Liver (tissue), 10 donors: ENCODE measurements at places on chromosomes 7 and 10. TPM values are rescaled to one million over a fixed set of nuclear protein-coding genes. Genes with fewer than 3 reads are reported as not detected.
A peak's percentile ranks its signal among the peaks of the same experiment; 100 is the strongest.

CDHR1 gene
- 0.51 TPM for total RNA-seq

DNA sequence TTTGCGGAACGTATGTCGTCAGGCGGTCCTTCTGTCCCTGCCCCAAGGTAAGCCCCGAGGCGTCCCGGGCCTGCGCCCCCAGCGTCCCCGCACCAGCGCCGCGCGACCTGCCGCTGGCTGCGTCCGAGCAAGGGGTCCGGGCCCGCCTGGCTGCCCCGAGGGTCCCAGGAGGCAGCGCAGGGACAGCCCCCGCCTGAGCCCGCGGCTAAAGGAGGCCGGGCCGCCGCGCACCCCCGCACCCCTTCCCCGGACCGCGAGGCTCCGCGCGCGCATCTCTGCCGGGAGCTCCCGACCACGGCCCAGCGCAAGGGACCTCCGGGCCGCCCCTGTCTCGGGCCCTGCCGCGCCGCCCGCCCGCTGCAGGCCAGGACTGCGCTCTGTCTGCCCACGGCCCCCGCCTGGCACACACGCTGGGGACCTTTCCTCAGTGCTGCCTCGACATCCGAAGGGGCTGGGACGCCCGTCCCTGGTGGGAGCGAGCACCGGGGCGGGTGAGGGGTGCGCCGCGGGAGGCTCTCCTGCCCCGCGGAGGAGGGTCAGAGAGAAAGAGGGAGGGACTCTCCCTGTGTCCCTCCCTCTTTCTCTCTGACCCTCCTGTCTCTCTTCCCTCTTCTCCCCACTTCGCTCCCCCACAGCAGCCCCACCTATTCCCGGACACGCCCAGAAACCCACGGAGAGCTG lies 25.0 kb downstream of the SHH start:
- no peaks in the 10 kb centered on the region for H3K36me3 ChIP-seq
- H3K27ac ChIP-seq, result no peak overlapping the region
- DNase-seq, result no peak
- peaks cover 2% of the 10 kb centered on the region for H3K4me1 ChIP-seq
- H3K4me3 ChIP-seq, result peak overlapping the region; percentile 60

DNA sequence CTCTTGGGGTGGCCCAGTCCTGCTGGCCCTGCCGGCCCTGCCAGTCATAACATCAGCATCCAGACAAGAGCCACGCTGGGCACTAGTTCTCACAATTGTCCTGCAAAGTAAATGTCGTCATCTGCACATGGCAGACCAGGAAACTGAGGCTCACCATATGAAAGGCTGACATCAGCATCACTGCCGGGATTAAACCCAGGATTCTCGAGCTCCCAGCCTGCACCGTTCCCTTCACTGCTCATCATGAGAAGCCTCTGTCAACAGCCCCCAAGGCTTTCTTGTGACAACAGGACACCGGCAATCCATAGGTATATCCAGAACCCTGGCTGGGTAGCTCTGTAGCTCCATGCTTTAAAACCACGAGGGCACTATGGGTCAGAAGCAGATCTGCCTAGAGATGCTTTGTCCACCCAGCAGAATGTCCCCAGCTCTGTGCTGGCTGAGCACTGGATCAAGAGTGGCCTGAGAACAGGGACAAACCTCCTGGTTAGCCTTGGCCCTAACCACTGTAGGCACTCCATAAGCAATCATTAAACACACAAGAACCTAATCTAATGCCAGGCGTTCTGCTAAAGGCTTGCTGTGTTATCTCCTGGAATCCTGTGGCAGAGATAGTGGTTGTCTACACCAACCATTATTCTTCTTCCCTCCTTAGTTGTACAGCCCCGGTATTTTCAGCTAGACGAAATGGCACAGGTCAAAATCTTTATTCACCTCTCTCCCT lies 41.2 kb upstream of the C10orf71 start:
- no peak overlapping the region for H3K4me3 ChIP-seq
- no peak overlapping the region for H3K27ac ChIP-seq
- peak; percentile 20 for DNase-seq
- no peaks in the 10 kb centered on the region for H3K4me1 ChIP-seq
- H3K36me3 ChIP-seq, result no peaks in the 10 kb centered on the region

DNA sequence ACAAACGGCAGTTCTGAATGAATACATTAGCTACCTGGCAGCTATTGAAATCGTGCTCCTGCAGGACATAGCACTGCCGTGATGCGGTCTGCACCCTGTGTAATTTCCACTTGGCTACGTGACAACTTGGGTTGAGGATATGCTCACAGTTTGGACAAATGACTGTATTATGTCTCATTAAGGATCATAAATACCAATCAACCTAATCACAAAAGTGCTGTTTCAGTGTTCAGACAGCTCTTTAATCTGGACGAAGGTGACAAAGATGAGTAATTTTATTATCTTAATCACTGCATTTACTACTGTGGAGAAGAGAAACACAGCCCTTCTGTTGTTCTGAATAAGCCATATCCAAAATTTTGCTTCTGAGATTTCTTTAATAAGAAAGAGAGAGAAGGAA lies 210.8 kb upstream of the PFKP start:
- H3K4me1 ChIP-seq, result no peaks in the 10 kb centered on the region
- no peaks in the 10 kb centered on the region for H3K36me3 ChIP-seq
- no peaks in the 10 kb centered on the region for H3K27me3 ChIP-seq
- no peak for DNase-seq
- no peak overlapping the region for H3K27ac ChIP-seq

MCM7 gene
- 143 TPM for total RNA-seq

GRCh38 chr10:109591601-109592000 lies 331.7 kb downstream of the XPNPEP1 start:
- no peak overlapping the region for H3K27ac ChIP-seq
- H3K4me1 ChIP-seq, result no peaks in the 10 kb centered on the region
- no peak overlapping the region for H3K4me3 ChIP-seq
- no peak for DNase-seq

GRCh38 chr7:13307040-13307439 lies 619.6 kb downstream of the ARL4A start:
- H3K27me3 ChIP-seq, result peaks cover 5% of the 10 kb centered on the region
- no peak overlapping the region for H3K4me3 ChIP-seq
- H3K36me3 ChIP-seq, result no peaks in the 10 kb centered on the region
